BJ (cell line): ENCODE measurements at places on chromosomes 11 and 22.

DNA sequence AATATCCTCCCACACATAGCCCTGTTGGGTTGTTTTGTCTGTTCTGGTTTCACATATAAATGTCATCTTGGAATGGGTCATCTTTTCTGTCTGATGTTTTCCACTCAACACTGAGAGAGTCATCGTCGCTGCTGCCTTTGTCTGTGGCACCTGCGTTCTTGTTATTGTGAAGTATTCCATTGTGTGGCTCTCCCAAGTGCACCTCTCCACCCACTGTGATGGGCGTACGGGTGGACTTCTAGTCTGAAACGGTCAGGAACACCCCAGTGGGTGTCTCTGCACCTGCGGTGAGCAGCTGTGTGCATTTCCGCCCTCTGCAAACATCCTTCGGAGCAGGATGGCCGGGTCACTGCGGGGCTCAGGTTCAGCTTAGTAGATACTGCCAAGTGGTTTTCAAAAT is 34.5 kb upstream of the RTL6 start:
- DNase-seq = no peak

GRCh38 chr11:65459552-65459951 is 37.0 kb downstream of the NEAT1 start:
- no peak for DNase-seq

GRCh38 chr11:13343067-13343466 is 65.5 kb downstream of the BMAL1 start:
- no peak for DNase-seq

DNA sequence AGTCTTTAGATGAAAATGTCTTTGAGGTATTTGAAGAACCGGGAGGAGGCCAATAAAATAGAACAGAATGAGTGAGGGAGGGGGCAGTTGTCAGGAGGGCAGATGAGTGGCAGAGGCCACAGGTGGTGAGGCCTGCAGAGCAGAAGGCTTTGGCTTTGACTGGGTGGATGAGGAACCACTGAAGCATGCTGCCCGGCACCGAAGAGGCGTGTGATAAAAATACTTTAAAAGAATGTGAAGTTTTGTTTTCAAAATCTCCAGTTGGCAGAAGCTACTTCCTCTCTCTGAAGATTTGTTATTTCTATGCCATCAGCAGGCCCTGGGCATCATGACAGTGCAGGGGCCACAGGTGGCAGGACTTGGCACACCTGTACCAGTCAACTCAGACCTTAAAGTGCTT is 6.3 kb downstream of the MS4A12 start:
- DNase-seq = no peak

DNA sequence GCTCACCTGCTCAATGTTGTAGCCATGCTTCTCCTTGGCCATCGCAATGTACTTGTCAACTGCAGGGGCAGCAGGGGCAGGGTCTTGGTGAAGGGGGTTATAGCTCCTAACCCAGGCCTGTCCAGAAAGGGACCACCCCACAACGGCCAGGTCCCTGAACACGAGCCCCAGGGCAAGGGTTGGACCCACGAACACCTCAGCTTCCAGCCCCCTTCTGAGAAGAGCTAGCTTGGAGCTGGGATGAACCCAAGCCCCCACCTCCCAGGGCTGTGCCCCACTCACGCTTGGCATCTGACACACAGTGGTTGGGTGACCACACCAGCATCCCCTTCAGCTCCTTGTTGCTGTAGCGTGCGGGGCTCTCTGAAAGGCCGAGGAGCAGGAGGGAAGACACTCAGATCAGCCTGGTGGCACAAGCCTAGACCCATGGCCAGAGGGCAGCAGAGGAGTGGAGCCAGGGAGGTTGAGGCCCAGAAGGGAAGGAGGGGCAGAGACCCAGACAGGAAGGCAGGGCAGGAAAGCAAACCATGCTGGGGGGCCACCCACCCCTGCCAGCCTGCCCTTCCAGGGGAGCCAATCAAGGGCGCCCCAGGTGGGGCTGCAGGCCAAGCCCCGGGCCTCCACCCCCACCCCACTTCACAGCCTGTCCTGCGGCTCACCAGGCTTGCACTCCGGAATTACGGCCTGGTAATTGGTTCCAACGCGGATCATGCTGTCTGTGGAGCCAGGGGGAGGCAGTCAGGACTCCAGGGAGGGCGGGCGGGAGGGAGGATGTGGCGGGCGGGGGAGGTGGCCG is 1.9 kb downstream of the RCOR2 start:
- DNase-seq = no peak

DNA sequence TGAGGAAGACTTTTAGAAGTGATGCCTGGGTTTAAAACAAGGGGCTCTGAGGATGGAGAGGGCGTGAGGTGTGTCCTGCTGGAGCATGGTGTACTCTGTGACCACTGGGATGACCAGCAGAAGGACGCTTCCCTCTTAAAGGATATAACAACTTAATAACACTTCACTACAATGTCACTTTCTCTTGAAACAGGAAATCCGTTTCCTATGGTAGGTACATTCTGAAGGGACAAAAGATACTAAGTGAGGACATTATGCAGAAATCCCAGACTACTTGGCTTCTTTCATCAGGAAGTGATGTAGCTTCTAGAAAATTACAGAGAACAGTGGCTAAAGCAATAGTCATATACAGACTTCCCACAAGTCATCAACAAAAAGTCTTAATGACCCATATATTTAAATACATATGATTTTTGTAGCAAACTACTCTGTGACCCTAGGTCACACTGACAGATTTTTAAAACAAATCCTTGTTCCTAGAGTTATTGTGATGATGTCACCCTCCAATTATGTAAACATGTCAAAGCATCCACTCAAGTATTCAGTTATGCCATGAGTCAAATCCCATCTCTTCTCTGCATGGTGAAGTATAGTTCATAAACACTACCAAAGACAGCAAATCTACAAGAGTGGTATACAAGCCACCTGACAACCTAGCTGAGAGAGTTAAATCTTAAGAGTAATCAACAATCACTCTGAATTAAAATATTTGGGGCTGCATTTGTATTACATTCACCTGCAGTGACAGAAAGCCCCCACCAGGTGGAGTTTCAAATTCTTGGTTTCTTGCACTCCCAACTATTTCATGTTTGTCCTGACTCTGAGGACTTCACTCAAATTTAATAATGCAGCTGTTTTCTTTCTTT is 32.8 kb downstream of the PITPNB start:
- DNase-seq = no peak

DNA sequence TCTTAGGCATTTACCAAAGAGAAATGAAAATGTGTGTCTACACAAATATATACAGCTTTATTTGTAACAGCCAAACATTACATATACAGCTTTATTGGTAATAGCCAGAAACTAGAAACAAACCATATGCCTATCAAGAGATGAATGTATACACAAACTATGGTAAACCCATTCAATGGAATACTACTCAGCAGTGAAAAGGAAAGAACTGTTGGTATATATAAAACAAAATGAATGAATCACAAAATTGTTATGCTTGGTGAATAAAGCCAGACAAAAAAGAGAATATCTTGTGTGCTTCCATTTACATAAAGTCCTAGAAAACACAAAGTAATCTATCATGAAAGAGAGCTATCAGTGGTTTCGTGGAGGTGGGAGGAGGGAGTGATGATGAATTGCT is 142.9 kb downstream of the EFCAB6 start:
- no peak for DNase-seq

GRCh38 chr22:22068025-22068424 is 85.4 kb upstream of the TOP3B start:
- no peak for DNase-seq
